ENCODE measurements at places on chromosomes 3 and 15. TPM values are rescaled to one million over a fixed set of nuclear protein-coding genes. Genes with fewer than 3 reads are reported as not detected.

GRCh38 chr15:99155961-99156443 lies 51.1 kb downstream of the SYNM start:
- no peak for DNase-seq

LRTM1 gene
- not detected for polyA plus RNA-seq

ZNF774 gene
- polyA plus RNA-seq = 1.1 TPM

DNA sequence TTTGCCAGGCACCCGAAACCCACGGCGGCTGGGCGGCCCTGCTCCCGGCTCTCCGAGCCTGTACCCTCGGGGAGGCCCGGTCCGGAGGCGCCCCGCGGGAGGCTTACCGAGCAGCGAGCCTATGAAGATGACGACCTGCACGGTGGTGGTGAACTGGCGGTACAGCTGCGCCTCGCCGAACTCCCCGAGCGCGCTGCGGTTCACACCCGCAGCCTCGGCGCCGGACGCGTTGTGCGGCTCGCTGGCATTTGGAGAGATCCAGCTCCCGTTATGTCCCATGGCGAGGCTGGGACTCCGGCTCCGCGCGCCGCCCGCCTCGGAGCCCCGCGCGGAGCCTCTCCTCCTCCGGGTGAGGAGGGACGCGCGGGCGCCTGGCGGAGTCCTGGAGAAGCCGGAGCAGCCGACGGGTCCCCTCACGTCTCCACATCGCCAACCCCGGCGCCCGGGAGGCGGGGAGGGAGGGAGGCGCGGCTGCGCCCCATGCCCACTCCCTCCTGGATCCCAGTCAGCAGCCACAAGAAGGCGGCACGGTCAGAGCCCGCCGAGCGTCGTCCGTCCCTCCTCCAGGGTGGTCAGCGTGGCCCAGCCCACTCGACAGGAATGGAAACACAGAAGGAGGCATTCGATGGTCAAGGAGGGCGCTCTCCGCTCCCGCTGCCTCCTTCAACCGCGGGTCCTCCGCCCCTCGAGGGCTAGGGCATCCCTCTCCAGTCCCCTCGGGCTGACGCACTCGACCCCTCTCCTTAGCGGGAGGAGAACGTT lies at the start of gene GPR176:
GPR176 (minus strand) TSS at position 519 of the 762 bp plus-strand sequence; CDS start at position 279, 240 bp downstream.
- no peak for DNase-seq

CASR gene
- not detected for polyA plus RNA-seq

DNA sequence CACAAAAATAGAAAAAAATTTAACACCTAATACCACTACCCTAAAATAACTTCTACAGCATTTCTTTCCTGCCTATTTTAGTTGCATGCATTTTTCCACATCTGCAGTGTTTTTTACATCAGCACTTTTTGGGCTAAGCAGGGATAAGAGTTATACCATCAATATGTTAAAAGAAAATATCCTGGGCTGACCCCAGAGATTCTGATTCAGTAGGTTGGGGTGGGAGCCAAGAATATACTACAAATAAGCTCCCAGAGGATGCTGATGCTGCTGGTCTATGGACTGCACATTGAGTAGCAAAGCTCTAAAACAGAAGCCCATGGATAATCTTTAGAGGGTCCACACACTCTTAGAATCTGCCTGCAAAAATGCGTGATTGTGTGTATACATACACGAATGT lies 14.8 kb downstream of the FYCO1 start:
- no peak for DNase-seq

DNA sequence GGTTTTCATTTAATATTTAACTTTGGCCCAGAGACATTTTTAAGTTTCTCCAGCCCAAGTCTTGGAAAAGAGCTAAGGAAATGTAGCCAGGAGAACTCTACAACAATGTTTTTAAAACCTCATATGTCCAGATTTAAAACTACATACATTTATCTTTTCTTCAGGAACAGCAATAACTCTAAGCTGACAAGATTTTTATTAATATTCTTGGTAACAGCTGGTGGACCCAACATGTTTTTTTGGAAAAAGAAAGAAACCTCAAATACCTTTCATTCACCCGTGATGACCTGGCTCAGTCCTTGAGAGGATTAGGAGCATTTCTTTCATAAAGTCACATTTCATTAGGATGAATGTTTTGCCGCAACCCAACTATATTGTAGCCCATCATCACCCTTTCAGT lies 50.4 kb upstream of the CMSS1 start:
- no peak for DNase-seq

PSMD6 gene
- polyA plus RNA-seq = 83.6 TPM

CPEB1 gene
- polyA plus RNA-seq = 8.4 TPM

- DNase-seq = no peak
Observed at GRCh38 chr3:64666171-64666588, 21.6 kb downstream of the ADAMTS9 start.

PRSS50 gene
- polyA plus RNA-seq = not detected

DNA sequence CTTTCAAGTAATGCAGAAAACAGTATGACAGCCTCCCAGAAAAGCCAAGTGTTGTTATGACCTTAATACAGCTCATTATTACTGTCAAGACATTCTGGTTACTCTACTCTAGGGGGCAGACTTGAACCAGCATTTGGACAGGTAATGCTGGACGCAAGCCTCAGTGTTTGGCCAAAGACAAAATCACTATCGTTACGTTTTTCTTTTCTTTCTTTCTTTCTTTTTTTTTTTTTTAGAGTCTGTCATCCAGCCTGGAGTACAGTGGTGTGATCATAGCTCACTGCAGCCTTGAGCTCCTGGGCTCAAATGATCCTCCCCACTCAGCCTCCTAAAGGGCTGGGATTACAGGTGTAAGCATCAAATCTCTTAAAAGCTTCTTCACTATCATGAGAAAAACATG lies 29.4 kb upstream of the TMEM45A start:
- DNase-seq = peak; percentile 38

DNA sequence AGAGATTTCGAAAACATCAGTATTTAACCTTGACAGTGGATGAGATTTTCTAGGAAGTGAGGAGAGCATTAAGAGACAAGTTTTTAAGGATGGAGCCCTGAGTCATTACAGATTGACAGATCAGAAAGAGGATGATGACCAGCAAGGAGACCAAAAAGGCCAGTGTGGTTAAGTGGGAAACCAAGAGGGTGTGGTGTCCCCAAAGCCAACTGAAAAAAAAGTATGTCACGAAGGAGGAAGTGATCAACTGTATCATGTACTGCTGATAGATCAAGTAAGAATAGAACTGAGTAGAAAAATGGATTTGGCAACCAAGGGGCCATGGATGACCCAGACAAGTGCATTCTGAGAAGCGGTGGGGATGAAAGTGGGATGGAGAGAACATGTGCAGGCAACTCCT lies 491.8 kb downstream of the FHIT start:
- no peak for DNase-seq

CIP2A gene
- 5.6 TPM for polyA plus RNA-seq

DNA sequence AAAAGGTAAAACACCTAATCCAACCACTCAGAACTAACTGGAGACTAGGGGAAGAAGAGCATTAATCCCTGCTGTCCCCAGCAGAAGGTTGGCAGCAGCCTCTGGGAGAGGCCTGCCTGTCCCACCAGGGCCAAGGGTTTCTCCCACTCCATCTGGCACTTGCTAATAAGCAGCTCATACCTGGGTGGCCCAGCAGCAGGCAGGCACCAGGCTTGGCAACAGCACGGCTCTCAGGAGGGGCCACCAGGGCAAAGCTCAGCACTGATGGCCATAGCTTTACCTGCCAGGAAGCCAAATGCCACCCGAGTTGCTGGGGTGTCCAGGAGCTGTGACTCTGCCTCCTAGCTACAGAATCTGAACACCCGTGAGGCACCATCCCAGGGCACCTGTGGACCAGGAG lies 58.3 kb downstream of the BOC start:
- DNase-seq = no peak

CCDC13 gene
- polyA plus RNA-seq = 0.20 TPM

DNA sequence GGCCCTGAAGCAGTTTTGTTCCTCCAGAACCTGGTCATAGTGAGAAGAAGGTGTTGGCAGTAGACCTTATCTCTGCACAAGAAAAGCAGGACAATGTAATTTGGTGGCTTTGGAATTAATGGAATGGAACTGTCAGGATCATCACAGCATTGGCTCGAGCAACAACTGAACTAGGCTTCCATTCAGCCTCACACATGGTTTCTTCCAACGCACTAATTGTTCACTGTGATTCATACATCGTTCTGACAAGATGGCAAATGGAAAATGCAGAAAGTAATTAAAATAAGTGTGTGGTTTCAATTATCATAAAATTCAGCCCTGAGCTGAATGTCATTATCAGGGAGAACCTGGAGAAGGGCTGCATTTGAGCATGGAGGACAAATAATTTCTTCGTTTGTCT lies 80.6 kb downstream of the MFSD1 start:
- no peak for DNase-seq

DNA sequence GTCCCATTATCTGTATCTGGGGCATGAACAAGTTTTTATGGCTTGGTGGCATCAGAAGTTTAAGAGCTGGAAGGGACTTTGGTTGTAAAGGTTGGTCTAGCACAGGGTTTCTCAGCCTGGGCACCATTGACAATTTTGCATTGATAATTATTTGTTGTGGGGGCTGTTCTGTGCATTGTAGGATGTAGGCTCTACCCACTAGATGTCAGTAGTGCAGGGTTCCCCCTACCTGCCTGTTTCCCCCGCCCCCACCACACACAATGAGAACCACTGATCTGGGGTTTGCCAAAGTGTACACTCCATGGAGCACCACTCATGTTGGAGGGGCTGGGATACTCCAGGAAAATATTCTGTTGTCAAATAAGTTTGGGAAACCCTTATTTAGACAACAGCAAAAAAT lies 42.7 kb downstream of the PLCL2 start:
- DNase-seq = no peak

- DNase-seq = no peak
Observed at GRCh38 chr3:58341376-58341775, 8.7 kb downstream of the PXK start.

GADL1 gene
- polyA plus RNA-seq = not detected

DNA sequence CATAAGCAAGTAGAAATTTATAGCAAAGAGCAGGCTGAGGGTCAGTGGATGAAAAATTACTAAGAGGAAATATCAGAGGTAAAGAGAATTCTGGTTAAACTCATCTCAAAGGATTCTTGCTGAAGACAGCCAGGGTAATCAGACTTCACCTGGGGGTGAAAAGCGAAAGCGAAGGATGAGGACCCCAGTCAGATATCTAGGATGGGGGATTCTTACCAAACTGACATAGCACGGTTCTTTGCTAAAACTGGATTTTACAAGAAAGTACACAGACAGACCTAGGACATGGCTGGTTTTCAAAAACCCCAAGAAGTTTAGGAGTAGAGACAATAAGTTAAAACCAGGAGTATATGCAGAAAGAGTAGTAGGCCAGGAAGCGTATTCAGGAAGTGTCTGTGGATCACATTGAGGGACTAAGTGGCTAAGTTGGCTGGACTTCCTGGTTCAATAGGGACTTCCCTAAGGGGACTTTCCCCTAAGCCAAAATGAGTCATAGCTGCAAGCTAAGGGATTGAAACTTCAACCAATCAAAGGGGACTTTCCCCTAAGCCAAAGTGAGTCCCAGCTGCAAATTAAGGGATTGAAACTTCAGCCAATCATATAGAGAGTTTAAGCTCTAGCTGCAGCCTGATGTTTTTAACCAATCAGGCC lies 2.4 kb upstream of the CFAP91 start:
- no peak for DNase-seq

- DNase-seq = no peak
Observed at GRCh38 chr15:100463515-100463914, 65.2 kb downstream of the CERS3 start.

DNA sequence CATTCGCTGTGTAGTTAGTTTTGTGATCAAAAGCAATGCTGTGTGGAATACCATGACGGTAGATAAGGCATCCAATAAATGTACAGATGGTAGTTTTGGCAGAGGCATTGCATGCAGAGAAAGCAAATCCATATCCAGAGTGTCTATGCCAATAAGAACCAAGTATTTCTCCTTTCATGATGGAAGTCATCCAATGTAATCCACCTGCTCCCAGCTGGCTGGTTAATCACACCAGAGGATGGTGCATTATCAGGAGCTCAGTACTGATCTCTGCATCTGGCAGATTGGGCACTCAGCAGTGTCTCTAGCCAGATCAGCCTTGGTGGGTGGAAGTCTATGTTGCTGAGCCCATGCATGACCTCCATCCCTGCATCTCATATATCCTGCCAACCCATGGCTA lies 677.7 kb upstream of the NECTIN3 start:
- DNase-seq = no peak

GRCh38 chr15:90680371-90680935 lies 36.7 kb upstream of the BLM start:
- DNase-seq = peak; percentile 81

GRCh38 chr15:66646308-66646707 lies 55.7 kb upstream of the SMAD6 start:
- DNase-seq = no peak

- DNase-seq = no peak
Observed at GRCh38 chr15:50046159-50046558, 72.9 kb downstream of the ATP8B4 start.

A4GNT gene
- not detected for polyA plus RNA-seq

DNA sequence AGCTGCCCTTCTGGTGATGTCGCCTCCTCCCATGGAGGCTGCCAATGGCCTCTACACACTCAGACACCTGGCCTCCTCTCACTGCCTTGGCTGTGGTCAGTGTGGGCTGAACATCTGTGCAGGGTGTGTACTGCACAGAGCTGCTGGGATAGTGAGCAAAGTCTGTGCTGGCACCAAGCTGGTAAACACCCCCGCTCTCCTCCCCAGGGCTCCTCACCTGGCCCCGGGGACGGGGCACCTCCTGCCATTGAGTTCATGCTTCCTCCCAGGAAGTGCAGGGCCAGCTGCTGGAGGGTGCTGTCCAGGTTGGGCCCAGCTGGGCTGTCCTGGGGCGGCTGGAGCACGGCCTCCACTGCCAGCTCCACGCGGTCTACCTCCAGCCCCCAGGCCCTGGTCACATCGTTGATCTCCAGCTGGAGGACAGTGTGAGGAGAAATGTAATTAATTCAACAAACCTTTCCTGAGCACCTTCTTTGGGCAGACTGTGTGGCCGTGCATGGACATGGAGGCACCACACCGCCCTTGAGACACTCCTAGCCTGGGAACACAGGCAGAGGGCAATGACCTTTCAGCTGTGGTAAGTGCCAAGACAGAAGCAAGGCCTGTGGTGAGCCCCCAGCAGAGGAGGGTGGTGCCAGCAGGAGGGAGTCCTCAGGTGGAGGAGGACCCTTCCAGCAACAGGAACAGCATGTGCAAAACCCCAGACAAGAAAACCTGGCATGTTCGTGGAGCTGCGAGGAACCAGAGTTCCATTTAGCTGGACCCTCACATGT lies 6.8 kb downstream of the STOML1 start:
- DNase-seq = peak; percentile 55
